Testis (tissue), 5 donors: ENCODE measurements at places on chromosomes 6 and 20.

GRCh38 chr6:14283600-14284235, 166.1 kb downstream of the CD83 start:
- DNase-seq, result no peak

- DNase-seq, result no peak
These were observed 51.0 kb downstream of the NCOA6 start for GRCh38 chr20:34774449-34774848.

DNA sequence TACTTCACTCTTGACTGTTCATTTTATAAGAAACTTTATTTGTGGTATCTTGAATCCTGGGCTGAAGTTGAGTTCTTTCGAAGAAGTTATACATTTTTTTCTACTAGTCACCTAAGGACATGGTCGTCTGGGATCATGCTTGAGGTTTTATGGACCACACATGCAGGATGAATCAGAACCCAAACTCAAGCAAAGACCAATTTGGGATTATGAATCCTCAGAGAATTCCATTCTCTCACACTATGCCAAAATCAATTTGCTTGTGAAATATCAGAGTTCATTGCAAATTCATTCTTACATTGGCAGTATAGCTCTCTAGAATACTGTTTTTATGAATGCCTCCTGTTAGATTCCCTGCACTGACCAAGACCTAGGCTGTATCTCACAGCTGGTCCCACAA, 114.3 kb upstream of the HDAC2 start:
- DNase-seq, result no peak

- DNase-seq, result no peak
These were observed 7.3 kb upstream of the PRPH2 start for GRCh38 chr6:42729731-42730130.

- peak; percentile 50 for DNase-seq
These were observed 54.2 kb downstream of the HFE start for GRCh38 chr6:26141378-26141904.

DNA sequence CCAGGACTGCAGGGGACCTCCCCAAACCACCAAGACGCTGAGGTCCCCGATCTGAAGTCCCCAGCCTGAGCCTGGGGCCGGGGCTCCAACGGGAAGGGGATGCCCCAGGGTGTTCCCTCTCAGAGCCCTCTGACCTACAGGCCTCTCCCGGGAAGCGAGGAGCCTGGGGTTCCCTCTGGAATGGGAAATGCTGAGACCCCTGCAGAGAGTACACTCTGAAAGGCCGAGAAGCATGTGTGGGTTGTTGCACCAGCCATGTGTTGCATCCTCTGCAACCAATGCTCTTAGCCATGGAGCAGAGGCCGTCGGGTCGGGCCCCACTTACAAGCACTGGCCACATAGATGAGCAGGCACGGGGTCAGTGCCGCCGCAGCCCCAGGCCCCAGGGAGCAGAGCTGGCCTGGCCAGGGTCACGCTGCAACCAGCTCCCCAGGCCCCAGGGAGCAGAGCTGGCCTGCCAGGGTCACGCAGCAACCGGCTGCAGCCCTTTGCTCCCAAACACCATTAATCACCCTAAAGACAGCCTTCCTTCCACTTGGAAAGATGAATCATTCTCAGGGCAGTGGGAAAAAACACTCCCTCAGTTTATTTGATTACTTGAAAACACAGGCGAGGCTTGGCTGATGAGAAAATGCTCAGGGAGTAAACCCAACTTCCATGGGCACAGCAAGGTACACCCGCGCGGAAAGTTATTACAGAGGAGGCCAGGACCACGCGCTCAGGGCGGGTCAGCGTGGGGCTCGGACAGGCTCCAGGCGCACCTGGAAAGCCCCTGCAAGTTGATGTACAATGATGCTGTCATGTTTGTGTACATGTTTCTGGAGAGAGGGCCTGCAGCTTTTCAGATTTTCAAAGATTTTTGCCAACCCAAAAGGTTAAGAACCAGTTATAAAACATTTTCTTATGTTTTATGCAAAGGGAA, 78.0 kb upstream of the AFDN start:
- DNase-seq, result no peak

DNA sequence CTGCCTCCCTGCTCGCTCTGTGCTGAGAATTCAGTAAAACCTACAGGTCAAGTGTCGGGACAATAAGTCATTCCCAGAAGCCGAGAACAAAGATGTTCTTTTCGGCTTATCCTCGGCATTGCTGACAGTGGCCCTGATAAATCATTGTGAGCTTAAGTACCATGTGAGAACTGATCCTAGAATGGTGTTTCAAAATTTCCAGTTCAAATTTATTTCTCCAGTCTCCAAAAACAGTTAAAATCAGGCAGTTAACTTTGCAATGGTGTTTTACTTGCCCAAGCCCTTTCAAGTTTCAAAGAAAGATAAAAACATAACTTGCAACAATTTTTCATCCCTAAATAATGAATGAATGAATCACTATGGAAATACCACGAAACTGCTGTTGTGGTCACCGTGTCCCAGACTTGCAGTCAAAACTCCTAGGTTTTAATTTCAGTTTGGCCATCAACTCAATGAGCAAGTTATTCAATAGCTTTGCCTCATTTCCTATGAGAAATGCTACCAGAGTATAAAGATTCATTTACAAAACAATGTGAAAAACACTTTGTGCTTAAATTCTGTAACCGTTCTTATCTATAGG, 4.3 kb downstream of the ATP5F1E start:
- DNase-seq, result no peak

DNA sequence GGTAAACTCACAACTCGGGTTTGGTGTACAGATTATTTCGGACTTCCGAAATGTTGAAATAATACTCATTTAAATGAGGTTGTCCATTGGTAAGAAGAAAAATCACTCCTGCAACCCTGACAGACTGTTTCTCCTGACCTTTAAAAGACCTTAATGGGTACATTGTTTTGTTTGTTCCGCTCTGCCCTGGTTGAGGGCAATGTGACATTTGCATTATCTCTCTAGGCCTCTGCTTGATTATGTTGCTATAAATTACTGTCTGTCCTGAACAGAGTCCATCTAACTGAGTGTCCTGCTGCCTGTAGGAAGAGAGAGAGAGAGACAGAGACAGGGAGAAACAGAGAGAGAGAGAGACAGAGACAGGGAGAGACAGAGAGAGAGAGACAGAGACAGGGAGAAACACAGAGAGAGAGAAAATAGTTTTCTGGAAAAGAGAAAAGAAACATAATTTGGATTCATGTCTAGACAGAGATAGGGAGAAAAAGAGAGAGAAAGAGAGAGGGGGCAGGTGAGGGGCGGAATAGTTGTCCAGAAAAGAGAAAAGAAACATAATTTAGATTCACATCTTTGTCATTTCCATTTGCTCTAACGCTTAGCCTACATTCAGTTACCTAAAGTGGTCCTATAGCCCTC, 83.2 kb downstream of the SHLD1 start:
- no peak for DNase-seq

- DNase-seq, result peak; percentile 80
These were observed at the start of gene DEF6 for GRCh38 chr6:35297601-35298481. TSS of gene DEF6 (plus strand) at chr6:35297818. CDS start at chr6:35297857, 39 bp downstream.

DNA sequence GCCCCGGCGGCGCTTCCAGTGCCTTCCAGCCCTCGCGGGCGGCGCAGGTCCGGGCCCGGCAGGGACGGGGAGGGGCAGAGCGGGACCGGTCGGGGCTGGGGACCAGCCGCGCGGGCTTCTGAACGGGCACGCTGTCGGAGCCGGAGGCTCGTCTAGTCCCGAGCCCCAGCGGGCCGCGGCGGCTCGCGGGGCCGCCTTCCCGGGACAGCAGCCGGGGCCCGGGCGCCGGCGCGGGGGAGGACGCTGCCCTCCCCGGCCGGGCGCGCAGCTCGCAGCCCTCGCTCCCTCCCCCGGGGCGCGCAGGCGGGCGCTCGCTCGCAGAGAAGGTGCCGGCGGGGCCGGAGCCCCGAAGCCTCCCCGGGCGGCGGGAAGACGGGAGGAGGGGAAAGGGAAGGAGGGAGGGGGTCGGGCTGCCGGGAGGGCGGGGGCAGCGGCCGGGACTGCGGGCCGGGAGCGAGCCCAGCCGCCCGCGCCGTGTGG, 696 bp upstream of the SIRPA start:
- peak; percentile 56 for DNase-seq

- peak; percentile 43 for DNase-seq
These were observed 1.3 kb downstream of the HINT3 start for GRCh38 chr6:125957845-125958244.

DNA sequence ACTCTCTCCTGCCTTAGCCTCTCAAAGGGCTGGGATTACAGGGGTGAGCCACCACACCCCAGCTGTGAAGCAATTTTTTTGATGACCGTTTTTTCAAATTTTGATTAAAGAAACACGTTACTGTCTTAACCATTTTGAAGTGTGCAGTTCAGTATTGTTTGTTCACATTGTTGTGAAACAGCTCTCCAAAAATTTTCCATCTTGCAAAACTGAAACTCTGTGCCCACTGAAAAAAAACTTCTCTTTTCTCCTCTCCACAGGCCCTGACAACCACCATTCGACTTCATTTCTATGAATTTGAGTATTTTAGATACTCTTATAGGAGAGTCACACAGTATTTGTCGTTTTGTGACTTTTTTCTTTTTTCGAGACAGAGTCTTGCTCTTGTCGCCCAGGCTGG, 53.9 kb downstream of the ECT2L start:
- DNase-seq, result no peak

GRCh38 chr20:50737352-50737751, 6.0 kb downstream of the PARD6B start:
- peak; percentile 10 for DNase-seq

GRCh38 chr6:4677751-4678065, 98.5 kb upstream of the CDYL start:
- DNase-seq, result no peak

GRCh38 chr6:14442242-14442641, 324.7 kb downstream of the CD83 start:
- no peak for DNase-seq

DNA sequence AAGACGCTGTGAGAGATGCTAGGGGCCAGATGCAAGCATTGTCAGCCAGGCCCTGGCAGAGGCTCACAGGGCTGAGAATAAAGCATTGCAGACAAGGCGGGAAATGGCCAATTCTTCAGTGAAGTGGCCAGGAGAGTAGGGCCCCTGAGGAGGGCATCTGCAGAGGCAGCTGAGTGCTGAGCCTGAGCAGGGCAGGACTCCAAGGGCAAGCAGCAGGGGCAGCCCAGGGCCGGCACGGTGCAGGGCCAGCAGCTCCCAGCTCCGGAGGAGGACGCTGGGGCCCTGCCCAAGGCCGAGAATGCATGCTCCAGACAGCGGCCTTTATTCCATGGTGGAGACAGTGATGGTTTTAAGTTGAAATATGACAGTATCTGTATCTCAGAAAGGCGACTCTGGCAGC, 305.5 kb downstream of the FOXC1 start:
- peak; percentile 39 for DNase-seq

- peak; percentile 48 for DNase-seq
These were observed 167.4 kb upstream of the THBS2 start for GRCh38 chr6:169420912-169421543.

GRCh38 chr6:3138341-3138740, 19.0 kb downstream of the TUBB2A start:
- no peak for DNase-seq

- DNase-seq, result peak; percentile 84
These were observed 14.2 kb downstream of the PAX1 start for GRCh38 chr20:21719592-21720214.
